K562 (cell line): ENCODE measurements at places on chromosomes 2 and 18. TPM values are rescaled to one million over a fixed set of nuclear protein-coding genes. Genes with fewer than 3 reads are reported as not detected.

GRCh38 chr2:72920318-72921087 is 3.2 kb downstream of the EMX1 start:
- H3K4me1 ChIP-seq, result peaks cover 59% of the 10 kb centered on the region
- H3K27ac ChIP-seq, result no peak overlapping the region
- peaks cover 78% of the 10 kb centered on the region for H3K27me3 ChIP-seq
- H3K36me3 ChIP-seq, result no peaks in the 10 kb centered on the region

CDCA7 gene
- 65.8 and 66.8 TPM in 2 replicates for total RNA-seq

DNA sequence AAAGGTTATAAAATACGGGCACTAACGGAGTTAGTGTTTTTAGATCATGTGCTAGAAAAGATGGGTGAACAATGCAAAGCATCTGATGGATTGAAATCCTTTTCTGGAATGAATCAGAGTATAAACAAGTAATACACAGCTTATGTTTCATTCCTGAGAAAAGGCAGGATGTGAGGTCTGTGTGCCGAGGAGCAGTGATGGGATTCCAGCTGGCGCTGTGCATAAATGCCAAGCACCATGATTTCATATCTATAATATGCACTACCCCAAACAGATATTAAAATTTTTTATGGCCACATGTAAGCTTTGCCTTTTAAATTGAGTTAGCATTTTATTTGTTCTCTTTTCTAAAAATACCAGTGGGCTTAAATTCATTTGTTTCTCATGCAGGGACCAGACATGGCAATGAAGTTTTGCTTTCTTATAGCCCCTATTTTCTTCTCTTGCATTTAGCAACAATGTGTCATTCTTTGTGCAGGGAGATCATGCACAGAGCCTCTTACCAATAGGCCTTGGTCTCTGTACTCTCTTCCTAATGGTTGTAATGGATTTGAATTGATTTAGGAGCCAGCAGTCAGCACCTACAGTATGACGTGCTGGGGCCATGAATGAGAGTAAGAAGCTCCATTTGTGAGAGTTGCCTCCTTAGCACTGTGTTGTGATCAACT is 323.9 kb downstream of the SLC8A1 start:
- no peak overlapping the region for H3K4me3 ChIP-seq
- DNase-seq, result no peak
- no peaks in the 10 kb centered on the region for H3K36me3 ChIP-seq
- no peaks in the 10 kb centered on the region for H3K4me1 ChIP-seq

DNA sequence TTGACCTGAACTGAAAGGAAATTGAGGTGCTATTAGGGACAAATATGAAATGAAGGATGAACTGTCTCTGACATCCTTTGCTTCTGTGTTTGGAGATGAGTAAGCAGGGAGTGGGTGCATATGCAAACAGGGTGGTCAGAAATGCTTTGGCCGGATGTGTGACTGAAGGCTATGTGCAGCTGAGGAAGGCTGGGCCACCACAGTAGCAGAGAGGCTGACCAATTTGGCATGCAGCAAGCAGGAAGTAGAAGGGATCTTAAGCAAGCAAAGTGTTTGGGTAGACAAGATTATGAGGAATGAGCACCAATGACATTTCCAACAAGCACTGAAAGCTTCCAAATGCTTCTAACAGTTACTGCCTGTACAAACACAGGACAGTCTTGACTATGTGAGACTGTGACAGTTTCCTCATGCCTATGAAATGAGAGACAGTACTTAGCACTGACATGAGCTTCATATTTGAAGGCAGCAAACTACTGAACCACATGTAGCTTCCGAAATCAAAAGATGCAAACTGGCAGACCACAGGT is 3.3 kb upstream of the ACTR3 start:
- H3K36me3 ChIP-seq, result no peaks in the 10 kb centered on the region
- H3K27ac ChIP-seq, result peak overlapping the region; percentile 45; the same call in 2 of the 3 replicates
- no peak overlapping the region for H3K4me3 ChIP-seq
- H3K4me1 ChIP-seq, result peaks cover 7% of the 10 kb centered on the region; the same call in 1 of the 2 replicates

DNA sequence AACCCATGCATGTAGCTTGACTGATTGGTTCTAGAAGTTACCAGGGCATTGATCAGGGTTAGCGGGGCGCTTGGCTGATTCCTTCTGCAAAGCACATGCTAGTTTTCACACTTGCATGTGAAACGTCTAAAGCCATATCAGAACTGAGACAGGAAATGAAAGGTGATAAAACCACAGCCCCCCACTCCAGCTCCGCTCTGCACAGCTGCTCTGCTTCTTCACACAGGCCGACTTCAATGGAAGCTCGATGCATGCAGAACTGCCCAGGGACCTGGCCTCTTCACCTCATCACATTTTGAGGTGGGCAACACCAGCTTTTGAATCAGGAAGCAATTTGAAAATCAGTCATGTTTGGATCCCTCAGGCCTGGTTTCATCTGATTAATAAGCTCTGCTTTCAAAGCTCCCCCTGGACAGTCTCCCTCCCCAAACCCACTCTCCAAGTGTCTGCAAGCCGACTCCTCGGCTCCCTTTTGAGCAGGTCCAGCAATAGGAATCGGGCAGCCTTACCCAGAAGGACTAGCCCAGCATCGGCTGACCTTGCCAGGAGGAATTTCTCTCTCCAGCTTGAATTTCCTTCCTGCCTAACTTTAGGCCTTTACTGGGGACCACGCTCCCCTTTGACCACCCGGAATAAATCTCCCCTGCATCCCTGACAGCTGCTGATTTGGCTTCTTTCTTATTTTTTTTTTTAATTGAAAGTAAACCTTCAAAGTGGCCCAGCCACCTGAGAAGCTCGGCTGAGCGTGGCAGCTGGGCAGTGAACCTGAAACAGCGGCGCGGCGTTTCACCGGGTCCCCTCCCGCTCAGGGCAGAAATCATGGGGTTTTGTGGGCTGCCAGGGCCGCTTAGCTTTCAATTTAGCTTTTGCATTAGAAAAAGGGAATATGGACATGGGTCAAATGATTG is 31.7 kb downstream of the HRH4 start:
- H3K27me3 ChIP-seq, result no peaks in the 10 kb centered on the region
- no peaks in the 10 kb centered on the region for H3K4me1 ChIP-seq
- H3K36me3 ChIP-seq, result no peaks in the 10 kb centered on the region

DNA sequence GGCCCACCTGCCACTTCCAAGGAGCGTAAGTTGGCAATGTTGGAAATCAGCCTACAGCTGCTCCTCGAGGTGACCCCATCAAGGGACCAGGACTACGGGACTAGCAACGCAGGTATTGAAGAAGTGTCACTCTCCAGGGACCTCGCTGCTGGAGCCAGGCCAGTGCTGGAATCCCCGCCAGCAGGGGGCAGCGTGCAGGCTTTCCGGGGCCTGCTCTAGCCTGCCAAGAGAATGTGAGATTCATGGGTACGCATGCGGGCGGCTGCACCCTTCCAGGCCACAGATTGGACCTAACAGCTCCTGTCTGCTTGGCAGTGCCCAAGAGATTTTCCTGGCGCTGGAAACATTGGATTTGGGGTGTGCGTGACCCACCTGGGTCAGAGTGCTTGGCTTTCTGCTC is 182.8 kb upstream of the RAB12 start:
- H3K4me1 ChIP-seq, result no peaks in the 10 kb centered on the region
- no peaks in the 10 kb centered on the region for H3K36me3 ChIP-seq
- DNase-seq, result peak; percentile 43
- no peak overlapping the region for H3K27ac ChIP-seq

GRCh38 chr2:115624332-115624731 is 1181.9 kb downstream of the DPP10 start:
- no peak overlapping the region for H3K27ac ChIP-seq
- H3K27me3 ChIP-seq, result no peaks in the 10 kb centered on the region
- H3K36me3 ChIP-seq, result no peaks in the 10 kb centered on the region

DNA sequence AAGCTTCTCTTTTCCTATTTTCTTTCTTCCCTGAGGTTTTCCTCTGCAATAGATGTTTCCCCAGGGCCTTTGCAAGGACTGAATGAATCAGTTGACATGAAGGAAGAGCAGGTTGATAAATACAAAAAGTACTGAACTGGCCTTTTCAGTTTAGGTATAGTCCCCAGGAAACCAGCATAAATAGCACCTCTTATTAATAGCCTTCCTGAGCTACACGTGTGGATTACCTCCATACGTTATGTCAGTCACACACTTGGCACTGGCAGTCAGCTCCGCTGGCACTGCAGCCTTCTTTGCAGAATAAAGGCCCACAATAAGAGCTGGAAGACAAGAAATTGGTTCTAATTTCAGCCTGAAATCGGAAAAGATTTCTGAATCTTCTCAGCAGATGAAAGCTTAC is 60.7 kb downstream of the KCTD18 start:
- DNase-seq, result no peak
- no peaks in the 10 kb centered on the region for H3K36me3 ChIP-seq
- H3K4me1 ChIP-seq, result no peaks in the 10 kb centered on the region
- no peak overlapping the region for H3K4me3 ChIP-seq
- H3K27me3 ChIP-seq, result no peaks in the 10 kb centered on the region
- no peak overlapping the region for H3K27ac ChIP-seq

GRCh38 chr2:70240599-70240998 is 7.8 kb downstream of the TIA1 start:
- no peak overlapping the region for H3K27ac ChIP-seq
- no peak overlapping the region for H3K4me3 ChIP-seq
- H3K27me3 ChIP-seq, result no peaks in the 10 kb centered on the region
- no peak for DNase-seq

- no peak overlapping the region for H3K4me3 ChIP-seq
- no peaks in the 10 kb centered on the region for H3K36me3 ChIP-seq
- no peaks in the 10 kb centered on the region for H3K4me1 ChIP-seq
- no peak overlapping the region for H3K27ac ChIP-seq
Observed at GRCh38 chr18:13232971-13233786, 14.6 kb downstream of the LDLRAD4 start.

GRCh38 chr2:7333189-7333765 is 416.1 kb downstream of the RNF144A start:
- H3K4me1 ChIP-seq, result no peaks in the 10 kb centered on the region
- no peak overlapping the region for H3K27ac ChIP-seq
- no peaks in the 10 kb centered on the region for H3K36me3 ChIP-seq

GRCh38 chr18:42623935-42624334 is 491.6 kb downstream of the RIT2 start:
- H3K27me3 ChIP-seq, result no peaks in the 10 kb centered on the region
- no peaks in the 10 kb centered on the region for H3K36me3 ChIP-seq
- no peak overlapping the region for H3K4me3 ChIP-seq
- no peak overlapping the region for H3K27ac ChIP-seq
- no peaks in the 10 kb centered on the region for H3K4me1 ChIP-seq

DNA sequence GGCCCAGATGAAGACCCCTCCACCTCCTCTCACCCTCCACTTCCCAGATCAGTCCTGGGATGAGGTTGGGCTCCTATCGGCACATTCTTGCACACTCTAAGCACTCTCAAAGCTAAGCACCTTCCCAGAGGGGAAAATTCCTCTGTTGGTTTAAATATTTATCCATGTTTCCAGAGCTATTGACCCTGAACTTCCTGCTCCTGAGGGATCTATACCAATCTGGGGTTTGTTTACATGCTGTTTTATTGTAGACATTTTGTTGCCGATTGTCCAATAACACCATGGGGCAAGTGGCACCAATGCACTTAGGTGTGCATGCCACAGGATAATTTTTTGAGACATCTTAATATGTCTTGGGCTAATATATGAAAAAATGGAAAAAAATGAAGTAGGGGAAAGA is 476.2 kb downstream of the SLC4A3 start:
- peaks cover 3% of the 10 kb centered on the region; the same call in 1 of the 3 replicates for H3K4me1 ChIP-seq
- no peak overlapping the region for H3K4me3 ChIP-seq
- DNase-seq, result no peak
- H3K27me3 ChIP-seq, result no peaks in the 10 kb centered on the region
- H3K27ac ChIP-seq, result no peak overlapping the region

GRCh38 chr18:22975508-22975907 is 42.4 kb downstream of the RBBP8 start:
- H3K4me1 ChIP-seq, result no peaks in the 10 kb centered on the region
- H3K27me3 ChIP-seq, result no peaks in the 10 kb centered on the region
- H3K36me3 ChIP-seq, result peaks cover 75% of the 10 kb centered on the region; the same call in 2 of the 3 replicates
- no peak for DNase-seq
- H3K27ac ChIP-seq, result no peak overlapping the region

GRCh38 chr18:74512321-74513053 is 16.3 kb downstream of the CNDP2 start:
- H3K36me3 ChIP-seq, result peaks cover 87% of the 10 kb centered on the region; the same call in 2 of the 3 replicates
- H3K27me3 ChIP-seq, result no peaks in the 10 kb centered on the region
- H3K4me1 ChIP-seq, result peaks cover 8% of the 10 kb centered on the region; the same call in 2 of the 3 replicates
- H3K4me3 ChIP-seq, result no peak overlapping the region

DNA sequence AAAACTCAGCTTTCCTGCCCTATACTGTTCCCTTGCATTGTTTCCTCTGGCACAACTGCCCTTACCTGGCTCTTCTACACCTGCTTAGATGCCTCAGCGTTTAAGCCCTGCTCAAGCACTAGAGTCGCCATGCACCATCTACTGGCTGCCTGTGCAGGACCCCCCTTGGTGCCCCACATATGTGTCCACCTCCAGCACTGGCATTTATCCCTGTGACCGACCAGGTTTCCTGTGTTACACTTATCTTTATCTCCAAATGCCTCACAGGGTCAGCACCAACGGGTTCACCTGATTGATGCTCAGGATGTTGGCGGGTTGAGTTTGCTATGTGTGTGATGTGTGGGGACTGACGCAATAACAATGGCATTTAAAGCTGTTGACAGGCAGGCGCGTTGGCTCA is 177.5 kb downstream of the TMEM18 start:
- no peak overlapping the region for H3K4me3 ChIP-seq
- H3K27me3 ChIP-seq, result peaks cover 55% of the 10 kb centered on the region
- H3K4me1 ChIP-seq, result no peaks in the 10 kb centered on the region
- no peaks in the 10 kb centered on the region for H3K36me3 ChIP-seq
- H3K27ac ChIP-seq, result no peak overlapping the region

KCNG3 gene
- not detected in 2 replicates for total RNA-seq

DNA sequence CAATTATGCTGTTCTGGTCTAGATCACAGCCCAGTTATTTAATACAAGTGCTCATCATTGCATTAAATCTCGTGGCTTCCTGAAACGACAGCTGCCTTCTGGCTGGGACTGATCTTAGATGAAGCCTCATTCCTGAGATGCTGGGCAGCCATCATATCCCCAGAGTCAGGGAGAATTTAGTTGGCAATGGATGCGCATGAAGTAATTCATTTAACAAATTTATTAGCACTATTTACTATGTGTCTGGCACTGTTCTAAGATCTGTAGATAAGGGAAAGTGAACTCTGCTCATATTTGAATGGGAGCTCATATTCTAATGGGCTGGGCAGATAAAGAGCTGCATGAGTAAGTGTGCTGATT is 244.7 kb downstream of the KCNS3 start:
- H3K27ac ChIP-seq, result no peak overlapping the region
- H3K4me1 ChIP-seq, result no peaks in the 10 kb centered on the region

DNA sequence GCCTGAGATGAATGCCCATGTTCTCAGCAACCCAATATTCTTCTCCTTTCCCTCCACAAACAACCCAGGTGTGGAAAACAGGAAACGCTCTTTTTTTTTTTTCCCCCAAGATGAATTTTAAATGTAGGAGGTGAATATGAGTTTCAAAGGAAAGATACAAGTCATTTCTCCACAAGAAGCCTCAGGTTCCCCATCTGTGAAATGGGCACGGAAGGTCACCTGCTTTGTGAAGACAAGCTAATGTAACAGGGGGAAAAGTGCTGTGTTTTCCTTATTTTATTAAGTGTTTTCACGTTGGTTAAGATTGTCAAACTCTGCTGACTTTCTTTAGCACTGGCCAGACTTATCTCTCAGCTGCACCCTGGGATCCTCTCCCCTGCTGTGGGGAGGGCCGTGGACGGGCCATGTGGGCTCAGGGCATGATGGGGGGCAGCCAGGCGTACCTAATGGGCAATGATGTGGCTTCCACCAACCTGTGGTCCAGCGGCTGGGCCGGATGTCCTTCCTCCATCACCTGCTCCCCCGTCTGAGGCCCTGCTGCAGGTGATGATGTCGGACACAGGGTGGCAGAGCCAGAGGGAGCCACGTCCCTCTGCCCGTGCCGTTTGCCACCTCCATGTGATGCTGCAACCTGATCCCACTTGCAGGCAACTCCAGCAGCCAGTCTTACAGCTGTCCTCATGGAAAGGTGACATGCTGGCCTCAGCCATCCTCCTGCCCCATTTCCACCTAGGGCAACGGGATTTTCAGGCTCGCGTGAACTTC is 130.0 kb upstream of the PXDN start:
- no peaks in the 10 kb centered on the region for H3K4me1 ChIP-seq
- H3K27me3 ChIP-seq, result peaks cover 34% of the 10 kb centered on the region
- H3K36me3 ChIP-seq, result no peaks in the 10 kb centered on the region
- H3K4me3 ChIP-seq, result no peak overlapping the region
- H3K27ac ChIP-seq, result no peak overlapping the region
